ENCODE measurements at places on chromosomes 12 and 14.

DNA sequence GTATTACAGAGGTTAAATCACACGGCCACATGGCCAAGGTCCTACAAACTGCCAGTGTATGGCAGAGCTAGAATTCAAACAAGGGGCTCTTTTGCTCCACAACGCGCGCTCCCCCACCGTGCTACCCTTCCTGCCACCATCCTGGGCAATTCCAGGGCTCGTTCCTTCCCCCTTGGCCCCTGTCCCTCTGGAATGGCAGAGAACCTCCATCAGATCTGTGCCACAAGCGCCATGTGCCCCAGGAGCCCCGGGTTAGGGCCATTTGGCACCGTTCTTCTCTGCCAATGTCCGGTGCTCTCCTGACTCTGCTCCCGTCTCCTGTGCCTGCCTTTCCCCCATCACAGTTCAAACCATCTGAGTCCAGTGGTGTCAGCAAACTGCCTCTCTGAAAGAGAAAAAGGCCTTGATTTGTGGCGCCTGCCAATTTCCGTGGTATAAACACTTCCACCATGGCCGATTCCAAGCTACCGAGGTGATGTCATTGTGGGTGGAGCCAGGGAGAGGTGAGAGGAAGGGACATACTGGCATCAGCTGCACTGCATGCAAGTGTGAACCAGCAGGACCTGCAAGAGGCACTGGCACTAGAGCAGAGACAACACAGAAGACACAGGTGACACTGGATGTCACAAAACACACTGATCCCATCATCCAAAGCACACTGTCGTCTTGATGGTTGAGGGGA is 163.1 kb downstream of the CALM1 start:
- no peaks in the 10 kb centered on the region for H3K27me3 ChIP-seq
- H3K36me3 ChIP-seq = no peaks in the 10 kb centered on the region
- H3K4me3 ChIP-seq = no peak overlapping the region

DNA sequence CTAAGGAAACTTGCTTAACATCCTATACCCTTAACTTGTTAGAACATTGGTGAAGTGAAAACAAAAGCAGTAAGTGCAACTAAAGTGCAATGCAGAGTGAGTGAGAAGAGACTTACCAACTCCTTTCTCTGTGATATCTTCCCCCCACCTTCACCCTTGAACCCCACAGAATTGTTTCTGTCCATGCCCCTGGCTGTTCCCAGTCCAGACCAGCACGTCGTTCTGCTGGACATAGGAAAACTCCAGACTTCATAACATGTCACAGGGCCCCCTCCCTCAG is 91.9 kb downstream of the DAD1 start:
- H3K27ac ChIP-seq = no peak overlapping the region
- no peak for DNase-seq
- H3K4me3 ChIP-seq = no peak overlapping the region
- peaks cover 47% of the 10 kb centered on the region for H3K27me3 ChIP-seq
- no peaks in the 10 kb centered on the region for H3K36me3 ChIP-seq

- no peaks in the 10 kb centered on the region for H3K36me3 ChIP-seq
- no peak for DNase-seq
- H3K27me3 ChIP-seq = no peaks in the 10 kb centered on the region
- H3K27ac ChIP-seq = no peak overlapping the region
- peak overlapping the region; percentile 93 for H3K4me3 ChIP-seq
These were observed 2.1 kb downstream of the TAOK3 start for GRCh38 chr12:118370601-118371000.

- peak overlapping the region; percentile 36 for H3K27ac ChIP-seq
- H3K4me3 ChIP-seq = no peak overlapping the region
- H3K4me1 ChIP-seq = no peaks in the 10 kb centered on the region
- DNase-seq = no peak
These were observed 20.2 kb downstream of the RERG start for GRCh38 chr12:15201056-15201455.

- peak overlapping the region; percentile 92 for H3K27ac ChIP-seq
- DNase-seq = no peak
- no peak overlapping the region for H3K4me3 ChIP-seq
- peaks cover 69% of the 10 kb centered on the region for H3K4me1 ChIP-seq
- no peaks in the 10 kb centered on the region for H3K36me3 ChIP-seq
These were observed 135.0 kb upstream of the HIF1A start for GRCh38 chr14:61560323-61560722.

GRCh38 chr14:87397499-87397898 is 595.5 kb downstream of the GALC start:
- H3K4me1 ChIP-seq = no peaks in the 10 kb centered on the region
- no peaks in the 10 kb centered on the region for H3K27me3 ChIP-seq
- no peak for DNase-seq
- no peaks in the 10 kb centered on the region for H3K36me3 ChIP-seq
- no peak overlapping the region for H3K27ac ChIP-seq

GRCh38 chr12:3142386-3142785 is 65.2 kb downstream of the TSPAN9 start:
- H3K4me3 ChIP-seq = no peak overlapping the region
- H3K36me3 ChIP-seq = no peaks in the 10 kb centered on the region
- no peaks in the 10 kb centered on the region for H3K27me3 ChIP-seq
- peaks cover 5% of the 10 kb centered on the region for H3K4me1 ChIP-seq

DNA sequence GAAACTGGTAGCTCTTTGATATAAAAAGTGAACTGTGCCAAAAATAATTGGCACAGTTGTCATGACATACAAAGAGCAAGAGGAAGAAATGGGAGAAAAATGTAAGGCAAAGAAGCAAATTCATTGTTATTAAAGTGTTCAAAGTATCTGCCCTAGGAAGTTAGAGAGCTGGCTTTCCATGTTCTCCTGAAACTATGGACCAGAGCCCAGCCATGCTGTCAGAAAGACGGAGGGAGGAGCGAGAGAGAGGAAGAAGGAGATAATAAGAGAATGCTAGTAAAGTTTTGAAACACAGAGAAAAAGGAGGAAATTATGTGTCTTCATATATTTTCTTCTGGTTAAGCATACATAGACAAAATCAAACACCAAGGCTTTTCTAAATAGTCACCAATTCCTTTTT is 78.1 kb upstream of the PELI2 start:
- H3K36me3 ChIP-seq = no peaks in the 10 kb centered on the region
- H3K4me1 ChIP-seq = no peaks in the 10 kb centered on the region
- no peak for DNase-seq
- H3K4me3 ChIP-seq = no peak overlapping the region
- no peaks in the 10 kb centered on the region for H3K27me3 ChIP-seq

GRCh38 chr12:55931780-55932550 is 1.0 kb downstream of the DGKA start:
- peaks cover 5% of the 10 kb centered on the region for H3K36me3 ChIP-seq
- H3K27me3 ChIP-seq = no peaks in the 10 kb centered on the region
- H3K27ac ChIP-seq = peak overlapping the region; percentile 95
- no peak for DNase-seq

DNA sequence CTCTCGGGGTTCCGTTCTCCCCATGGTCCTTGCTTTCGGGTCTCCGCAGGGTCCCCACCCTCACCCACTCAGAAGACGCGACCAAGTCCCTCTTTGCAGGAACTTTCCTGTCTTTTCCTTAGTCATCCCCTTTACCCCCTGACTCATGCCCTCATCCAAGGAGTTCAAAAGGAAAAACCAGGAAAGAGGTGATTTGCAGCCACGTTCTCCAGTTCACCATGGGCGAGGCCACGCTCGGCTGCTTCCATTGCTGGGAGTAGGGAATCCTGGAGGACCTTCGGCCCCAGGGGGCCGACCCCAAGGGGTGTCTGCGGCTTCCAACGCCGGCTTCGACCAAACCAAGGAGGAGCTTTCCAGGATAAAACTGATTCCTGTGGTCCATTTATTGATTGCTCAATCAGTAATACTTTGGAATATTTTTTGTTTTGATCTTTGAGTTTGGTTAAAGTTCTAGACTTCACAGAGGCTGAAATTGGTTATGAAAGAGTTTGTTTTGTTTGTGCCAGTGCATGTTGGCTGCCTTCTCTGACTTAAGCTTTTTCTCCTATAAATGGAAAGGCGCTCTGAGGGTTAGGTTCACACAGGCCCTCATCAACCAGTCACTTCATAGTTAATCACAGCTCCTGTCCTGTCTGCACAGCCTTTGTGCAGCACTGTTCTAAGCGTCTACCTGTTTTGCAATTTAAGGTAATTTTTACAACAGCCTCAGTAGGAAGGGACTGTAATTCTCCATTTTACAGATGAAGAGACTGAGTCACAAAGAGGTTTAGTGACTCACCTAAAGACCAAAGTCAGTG is 827 bp downstream of the ALDH2 start:
- no peaks in the 10 kb centered on the region for H3K36me3 ChIP-seq
- no peaks in the 10 kb centered on the region for H3K27me3 ChIP-seq
- H3K4me1 ChIP-seq = peaks cover 44% of the 10 kb centered on the region
- peak overlapping the region; percentile 88 for H3K4me3 ChIP-seq
- DNase-seq = no peak

DNA sequence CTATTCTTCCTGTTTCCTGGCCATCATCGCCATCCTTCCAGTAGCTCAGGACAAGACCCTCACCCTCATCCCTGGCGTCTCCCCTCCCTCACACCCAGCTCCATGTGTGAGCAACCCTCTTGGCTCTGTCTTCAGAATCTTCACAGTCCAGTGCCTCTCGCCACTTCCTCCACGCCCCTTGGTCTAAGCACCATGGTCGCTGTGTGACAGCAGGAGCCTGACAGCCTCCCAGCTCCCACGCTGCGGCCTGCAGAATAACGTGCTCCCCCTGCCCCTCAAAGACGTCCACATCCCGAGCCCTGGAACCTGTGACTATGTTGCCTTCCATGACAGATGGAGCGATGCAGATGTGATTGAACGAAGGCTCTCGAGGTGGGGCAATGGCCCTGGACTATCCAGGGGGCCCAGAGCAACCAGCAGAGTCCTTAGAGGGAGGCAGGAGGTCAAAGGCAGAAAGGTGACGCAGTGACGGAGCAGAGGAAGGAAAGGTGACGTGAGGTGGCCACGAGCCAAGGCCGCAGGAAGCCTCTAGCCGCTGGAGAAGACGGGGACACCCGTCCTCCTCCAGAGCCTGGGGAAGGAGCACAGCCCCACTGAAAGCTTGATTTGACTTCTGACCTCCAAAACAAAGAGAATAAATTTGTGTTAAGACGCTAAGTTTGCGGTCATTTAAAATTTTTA is 139.8 kb downstream of the CALM1 start:
- H3K4me3 ChIP-seq = no peak overlapping the region
- no peaks in the 10 kb centered on the region for H3K36me3 ChIP-seq
- H3K27ac ChIP-seq = no peak overlapping the region
- H3K4me1 ChIP-seq = peaks cover 26% of the 10 kb centered on the region
- H3K27me3 ChIP-seq = no peaks in the 10 kb centered on the region

DNA sequence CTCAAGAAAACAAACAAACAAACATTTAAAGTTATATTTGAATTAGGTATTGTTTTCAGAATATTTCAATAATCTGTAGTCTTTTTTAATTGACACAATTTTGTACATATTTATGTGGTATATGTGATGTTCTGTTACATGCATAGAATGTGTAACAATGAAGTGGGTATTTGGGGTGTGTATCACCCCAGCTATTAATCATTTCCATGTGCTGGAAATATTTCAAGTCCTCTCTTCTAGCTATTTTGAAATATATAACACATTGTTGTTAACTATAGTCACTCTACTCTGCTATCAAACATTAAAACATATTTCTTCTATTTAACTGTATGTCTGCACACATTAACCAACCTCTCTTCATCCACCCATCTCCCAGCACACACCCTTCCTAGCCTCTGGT is 32.0 kb upstream of the SIX1 start:
- H3K27me3 ChIP-seq = no peaks in the 10 kb centered on the region
- DNase-seq = no peak
- no peaks in the 10 kb centered on the region for H3K4me1 ChIP-seq
- no peak overlapping the region for H3K27ac ChIP-seq
- no peaks in the 10 kb centered on the region for H3K36me3 ChIP-seq
- no peak overlapping the region for H3K4me3 ChIP-seq

DNA sequence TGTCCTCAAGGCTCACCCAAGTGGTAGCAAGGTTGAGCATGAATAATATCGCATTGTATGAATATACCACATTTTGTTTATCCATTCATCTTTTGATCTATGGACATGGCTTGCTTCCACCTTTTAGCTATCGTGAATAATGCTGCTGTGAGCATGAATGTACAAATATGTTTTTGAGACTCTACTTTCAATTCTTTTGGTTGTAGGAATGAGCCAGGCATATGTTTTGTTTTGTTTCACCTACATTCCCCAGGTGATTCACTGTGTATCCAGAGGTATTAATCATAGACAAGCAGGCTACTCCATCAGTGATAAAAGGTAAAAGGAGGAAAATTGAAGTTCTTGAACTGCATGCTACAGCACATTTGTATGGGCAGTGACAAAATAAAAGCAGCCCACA is 35.8 kb downstream of the CDKL1 start:
- peaks cover 21% of the 10 kb centered on the region for H3K4me1 ChIP-seq
- no peaks in the 10 kb centered on the region for H3K36me3 ChIP-seq
- no peak overlapping the region for H3K4me3 ChIP-seq
- H3K27ac ChIP-seq = peak overlapping the region; percentile 61
- H3K27me3 ChIP-seq = no peaks in the 10 kb centered on the region
- no peak for DNase-seq
